ENCODE measurements at places on chromosomes 7 and 10.
A peak's percentile ranks its signal among the peaks of the same experiment; 100 is the strongest.

DNA sequence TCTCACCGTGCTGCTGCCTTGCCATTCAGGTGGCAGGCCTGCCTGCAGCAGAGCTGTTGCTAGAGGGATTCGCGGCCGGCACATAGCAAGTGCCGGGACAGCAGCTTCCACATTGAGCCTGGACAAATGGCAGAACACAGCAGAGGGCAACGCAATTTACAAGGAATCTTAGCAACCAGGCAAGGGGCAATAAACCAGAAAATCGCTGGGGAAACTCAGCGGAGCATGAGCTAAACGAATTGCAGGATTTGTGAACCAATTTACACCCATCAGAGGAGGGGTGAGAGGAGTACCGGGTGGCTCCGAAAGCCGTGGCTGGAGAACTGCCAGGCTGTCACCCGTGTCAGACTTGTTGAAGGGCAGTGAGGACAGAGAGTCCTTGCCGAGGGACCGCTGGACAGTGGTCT, 58.6 kb upstream of the LOXL4 start:
- DNase-seq: no peak

- DNase-seq: no peak
Measured at GRCh38 chr7:83325083-83325482, 162.4 kb upstream of the PCLO start.

DNA sequence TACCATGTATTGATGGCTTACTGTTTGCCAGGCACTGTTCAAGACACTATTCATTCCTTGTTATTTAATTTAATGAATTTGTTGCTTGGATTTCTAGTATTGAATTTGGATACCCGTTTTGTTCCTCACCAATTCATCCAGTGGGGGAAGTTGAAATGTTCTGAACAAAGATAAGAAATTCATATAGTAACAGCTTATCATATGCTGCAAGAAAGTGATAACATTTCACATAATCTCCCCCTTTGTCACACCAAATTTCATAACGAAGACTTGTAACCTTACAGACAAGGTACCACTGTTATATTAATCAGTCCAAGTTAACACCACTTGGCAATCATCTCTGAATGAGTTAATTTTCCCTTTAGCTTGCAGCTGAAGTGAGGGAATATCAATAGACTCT, 42.1 kb downstream of the SCIN start:
- DNase-seq: no peak

GRCh38 chr10:6473430-6473829, 106.6 kb downstream of the PRKCQ start:
- no peak for DNase-seq

DNA sequence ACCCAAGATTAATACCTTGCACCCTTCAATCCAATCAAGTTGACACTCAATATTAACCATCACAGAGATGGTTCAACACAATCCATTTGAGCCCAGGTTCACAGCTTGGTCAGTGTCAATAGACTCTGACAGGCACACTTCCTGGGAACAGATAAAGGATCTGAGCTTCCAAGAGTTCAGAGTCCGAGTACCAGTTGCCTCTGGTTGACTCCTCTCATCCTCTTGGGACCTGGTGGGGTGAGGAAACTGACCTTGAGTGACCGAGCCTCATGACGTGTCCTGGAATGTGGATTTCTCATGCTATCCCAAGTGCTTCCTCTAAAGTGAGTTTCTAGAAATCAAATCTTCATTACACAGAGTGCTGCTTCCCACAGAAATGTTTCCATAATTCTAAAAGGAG, 162.0 kb downstream of the CYP26A1 start:
- DNase-seq: peak; percentile 90

GRCh38 chr7:9407816-9408215, 974.4 kb downstream of the NXPH1 start:
- no peak for DNase-seq

DNA sequence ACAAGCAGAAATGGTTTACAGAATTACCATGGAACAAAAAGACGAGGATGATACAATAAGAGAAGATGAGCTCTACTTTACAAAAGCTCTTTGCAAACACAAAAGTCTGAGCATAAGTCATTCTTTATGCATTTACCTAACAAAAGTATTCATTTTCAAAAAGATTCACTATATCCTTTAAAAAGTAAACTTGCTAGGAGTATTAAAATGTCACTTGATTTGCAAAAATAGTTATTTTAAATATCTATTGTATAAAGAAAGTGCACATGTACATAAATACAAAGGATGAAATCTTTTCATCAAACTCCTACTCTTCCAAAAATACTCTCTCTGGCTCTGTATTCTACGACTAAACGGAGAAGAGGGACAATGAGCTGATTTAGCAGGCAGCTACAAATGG, 146.4 kb upstream of the STEAP1 start:
- no peak for DNase-seq

GRCh38 chr10:124626759-124627380, 117.3 kb downstream of the FAM53B start:
- no peak for DNase-seq

- no peak for DNase-seq
Measured at GRCh38 chr7:74455928-74456327, 2.2 kb downstream of the GTF2IRD1 start.

- peak; percentile 14 for DNase-seq
Measured at GRCh38 chr10:95181726-95182125, 12.3 kb upstream of the ACSM6 start.

DNA sequence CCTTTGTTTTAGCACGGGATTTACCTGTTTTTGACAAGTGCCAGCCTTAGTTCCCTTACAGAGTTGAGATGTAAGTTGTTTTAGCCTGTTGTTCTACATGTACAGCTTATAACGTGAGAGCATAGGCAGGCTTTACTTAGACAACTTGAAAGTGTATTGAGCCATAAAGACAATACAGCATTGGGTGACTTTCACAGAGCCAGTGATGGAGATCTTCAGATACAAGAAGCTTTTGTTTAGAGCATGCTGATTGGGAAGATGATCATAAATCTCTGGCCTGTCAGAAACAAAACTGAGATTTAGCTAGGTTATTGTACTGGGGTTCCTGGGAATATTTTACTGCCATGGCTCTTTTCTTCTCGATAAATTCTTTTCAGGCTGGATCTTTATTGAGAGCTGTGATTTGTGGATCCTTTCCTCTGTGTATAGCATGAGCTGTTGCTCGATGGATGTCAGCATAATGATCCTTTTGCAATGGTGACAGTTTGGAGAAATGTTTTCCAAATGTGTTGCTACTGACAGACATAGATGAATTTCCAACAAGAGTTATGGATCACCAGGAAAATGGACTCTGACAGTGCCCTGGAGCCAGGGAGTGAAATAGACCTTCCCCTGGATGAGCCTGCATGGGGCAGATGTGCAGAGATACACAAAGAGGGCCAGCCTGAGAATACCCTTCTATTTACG, 30.2 kb downstream of the LHFPL3 start:
- no peak for DNase-seq

DNA sequence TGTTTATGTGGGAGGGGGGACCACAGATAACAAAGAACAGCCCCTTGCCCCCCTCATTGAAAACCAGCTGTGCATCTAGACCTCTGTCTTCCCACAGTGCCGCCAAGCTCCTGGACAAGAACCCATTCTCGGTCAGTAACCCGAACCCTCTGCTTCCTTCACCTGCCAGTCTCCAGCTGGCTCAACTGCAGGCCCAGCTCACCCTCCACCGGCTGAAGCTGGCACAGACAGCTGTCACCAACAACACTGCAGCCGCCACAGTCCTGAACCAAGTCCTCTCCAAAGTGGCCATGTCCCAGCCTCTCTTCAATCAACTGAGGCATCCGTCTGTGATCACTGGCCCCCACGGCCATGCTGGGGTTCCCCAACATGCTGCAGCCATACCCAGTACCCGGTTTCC, 91.0 kb upstream of the PDCD4 start:
- DNase-seq: no peak

GRCh38 chr10:101489355-101489754, 98.7 kb downstream of the POLL start:
- no peak for DNase-seq

DNA sequence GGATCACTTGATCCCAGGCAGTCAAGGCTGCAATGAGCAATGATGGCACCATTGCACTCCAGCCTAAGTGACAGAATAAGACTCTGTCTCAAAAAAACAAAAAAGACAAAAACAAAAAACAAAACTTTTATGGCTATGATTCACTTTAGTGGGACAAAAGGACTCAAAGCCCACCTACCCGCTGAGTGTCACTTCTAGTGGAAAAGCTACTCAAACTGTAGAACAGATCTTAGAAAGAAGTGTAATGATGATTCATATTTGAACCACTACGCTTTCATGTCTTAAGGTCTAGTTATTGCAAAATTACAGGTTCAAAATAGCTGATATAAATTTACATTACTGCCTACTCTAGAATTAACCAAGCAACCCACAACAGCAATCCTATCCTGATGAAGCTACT, 47.1 kb upstream of the OTUD1 start:
- no peak for DNase-seq

GRCh38 chr7:105457619-105458225, 64.3 kb downstream of the PUS7 start:
- no peak for DNase-seq

- no peak for DNase-seq
Measured at GRCh38 chr10:34206935-34207268, 608.2 kb downstream of the PARD3 start.

DNA sequence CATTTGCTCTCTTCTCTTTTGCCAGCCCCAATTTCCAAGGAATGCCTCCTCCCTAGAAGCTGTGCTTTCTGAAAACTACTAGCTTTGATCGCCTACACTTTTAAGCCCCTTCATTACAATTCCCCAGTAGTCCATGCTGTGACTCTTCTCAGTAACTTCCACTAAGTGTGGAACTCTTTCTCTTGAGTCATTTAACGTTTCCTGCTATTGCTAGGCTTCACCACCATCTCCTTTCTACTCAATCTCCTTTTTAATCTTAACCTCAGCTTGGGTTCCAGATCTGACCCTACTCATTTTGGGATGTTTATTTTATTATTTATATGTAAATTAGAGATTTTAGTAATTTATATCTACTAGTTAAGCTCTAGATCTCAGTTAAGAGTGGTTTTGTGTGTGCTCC, 14.4 kb upstream of the SEMA3D start:
- DNase-seq: no peak

DNA sequence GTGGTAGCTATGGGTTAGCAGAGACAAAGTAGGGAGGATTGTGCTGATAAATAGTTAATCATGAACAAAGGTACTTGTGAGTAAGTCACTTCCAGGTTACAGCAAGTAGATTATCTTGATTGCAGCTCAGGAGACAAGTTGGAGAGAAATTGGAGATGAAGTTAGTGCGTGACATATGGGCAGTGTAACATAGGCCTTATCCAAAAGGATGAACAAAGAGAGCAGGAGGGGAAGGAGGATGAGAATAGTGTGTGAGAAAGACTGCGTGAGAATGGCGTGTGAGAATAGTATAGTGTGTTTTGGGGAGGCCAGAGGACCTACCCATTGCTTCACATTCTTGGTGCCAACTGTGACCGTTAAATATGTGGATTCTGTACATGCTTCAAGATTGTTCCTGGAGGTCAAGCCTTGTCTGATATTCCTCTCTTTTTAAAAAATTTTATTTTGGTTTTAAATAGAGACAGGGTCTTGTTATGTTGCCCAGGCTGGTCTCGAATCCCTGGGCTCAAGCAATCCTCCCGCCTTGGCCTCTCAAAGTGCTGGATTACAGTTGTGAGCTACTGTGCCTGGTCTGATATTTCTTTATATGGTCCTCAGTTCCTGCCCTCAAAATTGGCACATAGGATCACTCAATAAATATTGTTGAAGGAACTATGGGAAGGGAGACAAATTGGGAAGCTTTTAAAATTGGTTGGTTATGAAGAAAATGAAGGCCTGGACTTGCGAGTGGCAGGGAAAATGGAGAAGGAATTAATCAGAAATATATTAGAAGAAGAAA, 3.2 kb downstream of the VCL start:
- no peak for DNase-seq

- no peak for DNase-seq
Measured at GRCh38 chr10:11520892-11521291, 90.6 kb downstream of the USP6NL start.

- no peak for DNase-seq
Measured at GRCh38 chr7:24733414-24734060, 23.7 kb downstream of the GSDME start.

DNA sequence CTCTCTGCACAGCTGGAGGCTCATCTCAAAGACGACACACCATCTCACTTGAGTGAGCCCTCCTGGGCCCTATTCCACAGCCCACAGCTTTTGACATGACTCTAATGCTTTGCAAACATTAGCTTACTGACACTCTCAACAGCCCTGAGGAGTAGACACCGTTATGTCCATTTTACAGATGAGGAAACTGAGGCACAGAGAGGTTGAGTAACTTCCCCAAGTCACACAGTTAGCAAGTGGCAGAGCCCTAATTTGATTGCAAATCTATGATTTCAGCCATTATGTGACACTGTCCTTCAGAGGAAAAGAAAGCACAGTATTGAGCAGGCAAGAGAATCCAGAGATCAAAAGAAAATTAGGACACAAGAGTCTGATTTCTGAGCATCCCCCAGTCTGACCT, 16.0 kb downstream of the SLC25A13 start:
- DNase-seq: no peak

DNA sequence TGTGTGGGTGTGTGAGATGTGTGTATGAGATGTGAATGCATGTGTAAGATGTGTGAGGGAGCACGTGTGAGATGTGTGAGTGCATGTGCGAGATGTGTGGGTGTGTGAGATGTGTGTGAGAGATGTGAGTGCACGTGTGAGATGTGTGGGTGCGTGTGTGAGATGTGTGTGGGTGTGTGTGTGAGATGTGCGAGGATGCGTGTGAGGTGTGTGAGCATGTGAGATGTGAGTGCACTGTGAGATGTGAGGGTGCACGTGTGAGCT, 31.0 kb downstream of the PPIF start:
- DNase-seq: no peak

DNA sequence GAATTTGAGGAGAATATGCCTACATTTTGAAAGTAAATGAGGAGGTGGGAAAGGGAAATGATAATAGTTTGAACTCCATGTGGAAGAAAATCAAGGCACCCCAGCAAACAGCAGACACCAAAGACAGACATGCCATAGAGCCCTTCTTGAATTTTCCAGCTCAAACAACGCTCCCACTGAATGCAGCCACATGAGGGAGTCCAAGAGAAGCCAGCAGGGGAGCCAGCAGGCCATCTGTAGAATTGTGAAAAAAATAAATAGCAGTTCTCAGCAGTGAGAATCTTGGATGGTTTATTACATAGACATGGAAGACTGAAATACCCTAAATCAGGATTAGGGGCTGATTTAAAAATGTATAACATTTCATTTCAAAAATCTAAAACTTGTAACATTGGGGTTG, 1567.3 kb upstream of the LRRTM3 start:
- DNase-seq: no peak

Measured in AG08395 (cell line).